ENCODE measurements at places on chromosomes 2 and 18.

DNA sequence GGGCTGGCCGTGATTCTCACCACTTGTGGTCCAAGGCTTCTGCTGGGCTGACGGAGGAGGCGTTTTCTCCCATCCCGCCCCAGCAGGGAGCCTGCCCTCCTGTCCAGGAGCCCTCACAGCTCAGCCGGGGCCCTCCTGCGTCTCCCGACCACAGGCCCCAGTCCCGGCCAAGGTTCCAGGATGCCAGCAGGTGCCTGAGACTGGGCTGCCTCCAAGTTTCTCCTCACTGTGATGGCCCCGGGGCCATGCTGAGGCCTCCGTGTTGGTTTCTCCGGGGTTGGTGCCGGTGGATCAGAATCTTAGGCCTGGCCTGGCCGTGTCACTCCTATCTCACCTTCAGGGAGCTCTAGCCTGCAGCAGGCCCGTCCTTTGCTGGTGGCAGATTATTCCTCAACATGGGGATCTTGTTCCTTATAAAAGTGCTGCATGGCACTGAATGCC lies 5.9 kb downstream of the KCNG2 start:
- no peak for DNase-seq

- DNase-seq: no peak
These were observed 702.8 kb upstream of the LINC00305 start for GRCh38 chr18:64851726-64852125.

DNA sequence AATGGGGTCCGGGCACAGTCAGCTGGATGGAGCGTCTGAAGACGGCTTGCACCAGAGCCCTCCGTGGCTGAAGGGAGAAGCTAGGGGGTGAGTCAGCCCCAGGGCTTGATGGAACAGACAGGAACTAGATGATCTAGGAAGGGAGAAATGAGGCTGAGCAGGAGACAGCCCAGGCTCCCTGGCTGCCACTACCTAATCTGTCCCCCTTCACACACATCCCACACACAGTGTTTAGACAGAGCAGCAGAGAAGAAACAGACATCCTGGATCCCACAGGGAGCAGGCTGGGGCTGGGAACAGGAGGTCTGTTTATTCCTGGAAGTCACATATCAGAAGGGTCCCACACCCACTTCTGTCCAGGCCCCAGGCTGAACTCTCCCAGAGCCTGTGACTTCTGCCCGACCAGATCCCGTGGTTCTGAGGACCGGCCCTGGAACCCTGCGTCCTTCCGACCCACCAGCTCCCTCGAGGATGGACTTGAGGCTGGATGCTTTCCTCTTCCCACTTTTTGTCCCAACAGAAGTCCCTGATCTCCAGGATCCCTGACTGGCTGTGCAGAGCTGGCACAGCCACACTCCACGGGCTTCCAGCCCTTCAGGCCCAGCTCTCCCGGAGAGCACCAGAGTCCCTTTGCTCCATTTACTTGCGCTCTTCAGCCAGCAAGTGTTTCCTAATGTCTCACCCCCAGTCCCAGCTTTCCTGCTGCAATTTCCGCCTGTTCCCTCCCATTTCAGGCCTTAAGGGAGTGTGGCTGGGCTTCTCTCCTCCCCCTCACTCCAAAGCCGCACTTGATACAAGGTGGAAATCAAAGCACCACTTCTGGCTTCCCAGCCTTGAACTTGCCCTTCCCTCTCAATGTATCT lies 1.5 kb upstream of the GPBAR1 start:
- peak; percentile 85 for DNase-seq

DNA sequence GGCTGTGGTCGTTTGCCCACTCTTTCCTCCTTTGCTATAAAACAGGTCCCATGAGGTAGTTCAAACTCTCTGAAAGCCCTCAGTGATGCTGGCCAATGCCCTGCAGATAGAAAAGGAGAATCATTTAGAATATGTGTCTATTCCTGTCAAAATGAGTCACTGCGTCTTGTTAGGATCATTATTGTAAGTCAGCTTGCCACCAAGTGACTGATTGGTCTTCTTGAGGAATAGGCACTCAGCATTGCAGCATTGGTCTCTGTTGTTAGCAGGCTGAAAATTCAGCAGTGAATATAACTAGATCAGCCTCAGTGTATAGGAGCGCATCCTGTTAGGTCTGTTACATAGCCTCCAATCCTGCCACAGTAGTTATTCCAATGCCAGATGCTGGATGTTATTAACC lies 28.9 kb downstream of the PRKRA start:
- no peak for DNase-seq

DNA sequence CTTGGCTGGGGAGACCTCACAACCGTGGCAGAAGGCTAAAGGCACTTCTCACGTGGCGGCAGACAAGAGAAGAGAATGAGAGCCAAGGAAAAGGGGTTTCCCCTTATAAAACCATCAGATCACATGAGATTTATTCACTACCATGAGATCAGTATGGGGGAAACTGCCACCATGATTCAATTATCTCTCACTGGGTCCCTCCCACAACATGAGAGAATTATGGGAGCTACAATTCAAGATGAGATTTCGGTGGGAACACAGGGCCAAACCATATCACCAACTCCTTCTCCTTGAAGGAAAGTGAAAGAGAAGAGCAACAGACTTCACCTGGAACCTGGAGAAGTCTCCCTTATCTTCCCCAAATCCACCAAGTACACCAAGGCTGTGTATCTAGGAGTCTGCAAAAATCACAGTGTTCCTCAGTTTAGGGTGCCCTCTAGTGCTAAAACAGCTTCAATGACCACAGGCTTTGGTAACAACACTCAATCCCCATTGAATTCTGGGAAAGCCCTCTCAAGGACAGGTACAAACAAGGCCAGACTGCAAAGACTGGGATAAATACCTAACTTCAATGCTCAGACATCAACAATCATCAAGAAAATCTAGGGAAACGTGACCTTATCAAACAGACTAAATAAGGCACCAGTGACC lies 148.8 kb upstream of the SRD5A2 start:
- peak; percentile 35 for DNase-seq

All from IMR-90 (cell line).